Activated gamma-delta T cell (primary cell): ENCODE measurements at places on chromosomes 1 and 21.

GRCh38 chr1:67496329-67496728 is 66.1 kb upstream of the SERBP1 start:
- DNase-seq: no peak

- no peak for DNase-seq
Observed at GRCh38 chr1:16605532-16606505, 7.5 kb downstream of the NBPF1 start.

GRCh38 chr1:46550751-46551231 is 656 bp downstream of the KNCN start:
- no peak for DNase-seq

DNA sequence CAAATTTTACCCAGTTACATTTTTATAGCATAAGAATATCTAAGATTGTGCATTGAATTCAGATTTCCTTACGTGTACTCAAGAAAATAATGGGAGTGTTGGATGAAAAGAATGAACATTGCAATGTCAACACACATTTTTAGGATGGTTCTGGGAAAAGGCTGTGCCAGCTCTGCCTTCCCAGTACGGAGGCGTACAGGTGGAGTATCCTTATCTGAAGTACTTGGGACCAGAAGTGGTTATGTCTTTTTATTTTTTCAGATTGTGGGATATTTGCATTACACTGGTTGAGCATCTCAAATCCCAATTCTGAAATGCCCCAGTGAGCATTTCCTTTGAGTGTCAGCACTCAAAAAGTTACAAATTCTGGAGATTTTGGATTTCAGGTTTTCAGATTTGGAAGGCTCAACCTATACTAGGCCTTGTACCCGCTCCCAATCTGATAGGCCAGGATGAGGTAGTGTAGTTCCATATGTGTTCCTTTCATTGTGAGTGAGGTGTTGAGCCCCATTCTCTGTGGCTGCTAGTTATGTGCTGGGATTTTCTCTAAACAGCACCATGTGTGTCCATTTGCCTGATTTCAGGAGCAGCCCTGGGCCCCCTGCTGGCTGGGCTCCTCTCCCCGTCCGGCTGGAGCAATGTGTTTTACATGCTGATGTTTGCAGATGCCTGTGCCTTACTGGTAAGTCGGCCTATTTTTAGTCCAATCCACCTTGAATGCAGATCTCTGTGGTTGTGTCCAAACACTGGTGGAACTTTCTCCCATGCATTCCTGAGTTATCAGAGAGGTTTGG is 60.8 kb downstream of the SLC37A1 start:
- no peak for DNase-seq

DNA sequence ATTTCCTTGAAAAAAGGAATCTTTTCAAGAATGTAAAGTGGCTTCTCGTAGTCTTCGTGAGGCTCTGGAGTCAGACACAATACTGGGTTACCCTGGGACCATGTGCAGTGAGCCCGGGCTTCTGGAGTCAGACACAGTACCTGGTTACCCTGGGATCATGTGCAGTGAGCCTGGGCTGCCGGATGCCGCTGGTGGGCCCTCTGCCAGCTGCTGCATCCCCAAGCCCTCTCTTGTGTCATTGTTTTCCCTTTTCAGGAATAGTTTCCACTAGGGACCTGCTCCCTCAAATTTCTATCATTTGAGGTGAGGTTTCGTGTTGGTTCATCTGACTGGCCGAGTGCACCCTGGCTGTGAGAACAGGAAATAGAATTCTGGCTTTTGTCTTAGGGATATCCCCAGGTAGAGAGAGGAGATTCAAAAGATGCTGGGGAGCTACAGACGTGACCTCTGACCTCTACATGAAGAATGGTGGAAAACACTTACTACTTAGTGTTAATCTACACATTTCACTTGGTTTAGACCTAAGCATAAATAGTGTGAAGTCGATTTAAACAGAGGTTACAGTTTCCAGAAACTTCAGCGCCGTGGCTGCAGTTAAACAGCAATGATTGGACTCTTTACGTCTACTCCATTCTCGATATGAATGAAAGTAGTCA is 10.6 kb downstream of the ADARB1 start:
- DNase-seq: no peak

DNA sequence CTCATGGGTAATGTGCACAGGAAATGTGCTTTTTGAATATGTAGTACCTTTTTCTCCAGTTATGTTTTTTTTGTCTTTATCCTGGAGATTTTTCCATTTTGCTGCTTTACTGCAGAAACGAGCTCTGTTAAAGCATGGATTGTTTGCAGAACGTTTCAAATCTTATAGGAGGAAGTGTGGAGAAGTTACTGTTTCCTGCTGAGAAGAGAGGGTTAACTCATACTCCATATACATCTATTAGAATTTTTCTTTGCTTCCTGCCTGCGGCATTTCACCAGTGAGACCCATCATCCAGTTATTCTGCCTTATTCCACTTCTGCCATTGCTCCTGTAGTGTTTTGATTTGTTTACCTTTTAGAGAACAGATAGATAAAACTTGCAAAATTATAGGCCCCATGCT is 2.0 kb downstream of the RPRD2 start:
- DNase-seq: no peak

GRCh38 chr1:178011465-178011828 is 41.6 kb upstream of the SEC16B start:
- no peak for DNase-seq

GRCh38 chr1:245831518-245831917 is 675.6 kb downstream of the SMYD3 start:
- no peak for DNase-seq

DNA sequence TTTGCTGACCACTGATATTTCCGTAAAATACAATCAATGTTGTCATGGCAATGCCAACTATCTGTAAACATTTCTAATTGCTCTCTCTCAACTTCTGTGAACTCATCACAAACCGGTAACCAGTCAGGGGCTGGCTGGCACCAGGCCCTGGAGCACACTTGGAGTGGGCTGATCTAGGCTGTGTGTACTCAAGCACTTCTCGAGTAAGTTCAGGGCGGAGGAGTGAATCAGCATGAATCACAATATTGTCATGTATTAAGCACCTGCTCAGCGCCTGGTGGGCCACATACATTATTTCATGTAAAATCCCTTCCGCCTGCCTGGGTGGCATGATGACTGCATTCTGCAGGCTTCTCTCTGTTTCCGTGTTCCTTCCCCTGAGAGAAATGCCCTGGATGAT is 212.4 kb downstream of the FOXD2 start:
- DNase-seq: no peak

- DNase-seq: no peak
Observed at GRCh38 chr1:94490556-94490955, 51.0 kb downstream of the F3 start.

GRCh38 chr1:229653420-229653819 is 27.4 kb downstream of the URB2 start:
- no peak for DNase-seq

DNA sequence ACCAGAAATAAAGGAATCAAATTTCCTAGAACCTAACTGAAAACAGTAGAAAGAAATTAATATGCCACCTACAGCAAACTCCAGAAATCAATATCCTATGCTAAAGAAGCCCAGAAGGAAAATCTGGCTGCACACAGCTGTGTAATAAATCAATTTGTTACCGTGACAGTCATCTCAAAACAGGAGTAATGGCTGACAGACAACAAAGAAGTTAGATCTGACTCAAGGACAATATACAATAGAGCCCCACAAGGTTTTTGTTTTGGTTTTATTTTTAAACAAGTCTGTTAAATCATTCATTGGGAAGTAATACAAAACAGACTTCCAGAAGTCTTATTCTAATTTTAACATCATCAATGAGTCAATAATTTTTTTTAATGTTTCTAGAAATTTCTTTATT is 168.4 kb downstream of the RERE start:
- DNase-seq: no peak

DNA sequence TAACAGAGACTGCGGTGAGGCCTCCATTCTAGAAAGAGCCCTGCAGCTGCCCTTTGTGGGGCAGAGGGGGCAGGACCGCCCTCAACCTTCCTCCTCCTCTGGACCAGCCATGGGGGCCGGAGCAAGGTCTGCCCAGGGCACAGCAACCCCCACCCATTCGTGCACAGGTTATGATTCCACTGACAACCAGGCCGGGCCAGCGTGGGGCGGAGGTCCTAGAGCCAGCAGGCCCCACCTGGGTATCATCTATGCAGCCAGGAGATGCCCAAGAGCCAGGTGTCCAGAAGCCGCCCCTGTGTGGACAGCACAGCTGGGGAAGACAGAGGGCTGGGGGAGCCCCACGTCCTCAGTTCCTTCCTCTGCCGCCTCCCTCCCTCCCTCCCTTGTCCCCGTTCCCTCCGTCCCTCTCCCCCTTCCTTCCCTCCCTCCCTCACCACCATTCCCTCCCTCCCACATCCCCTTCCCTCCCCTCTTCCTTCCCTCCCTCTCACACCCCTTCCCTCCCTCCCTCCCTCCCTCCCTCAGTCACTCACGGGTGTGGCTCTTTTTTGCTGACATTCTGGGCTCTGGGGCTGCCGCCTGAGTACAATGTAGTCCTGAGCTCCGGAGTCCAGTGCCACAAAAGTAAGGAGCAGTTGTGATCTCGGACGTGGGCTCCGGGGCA is 12.3 kb downstream of the RNF223 start:
- no peak for DNase-seq

DNA sequence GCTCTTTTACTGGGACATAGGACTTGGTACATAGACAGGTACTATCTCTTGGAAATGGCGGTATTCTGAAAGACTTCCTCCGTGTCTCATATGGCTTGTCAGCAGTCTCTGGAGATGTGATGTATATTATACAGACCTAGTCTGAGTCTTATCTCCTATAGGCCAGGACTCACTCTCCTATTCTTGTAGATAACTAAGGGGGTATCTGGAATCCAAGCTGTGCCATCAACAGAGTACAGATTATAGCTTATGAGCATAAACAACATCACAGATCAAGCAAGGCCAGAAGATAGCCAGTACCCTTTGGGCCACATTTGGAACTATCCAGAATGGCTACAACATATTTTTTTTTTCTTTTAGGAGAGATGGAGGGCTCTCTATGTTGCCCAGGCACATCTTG is 16.1 kb upstream of the RIMKLA start:
- DNase-seq: no peak

- DNase-seq: no peak
Observed at GRCh38 chr1:100757946-100758345, 38.4 kb downstream of the VCAM1 start.

DNA sequence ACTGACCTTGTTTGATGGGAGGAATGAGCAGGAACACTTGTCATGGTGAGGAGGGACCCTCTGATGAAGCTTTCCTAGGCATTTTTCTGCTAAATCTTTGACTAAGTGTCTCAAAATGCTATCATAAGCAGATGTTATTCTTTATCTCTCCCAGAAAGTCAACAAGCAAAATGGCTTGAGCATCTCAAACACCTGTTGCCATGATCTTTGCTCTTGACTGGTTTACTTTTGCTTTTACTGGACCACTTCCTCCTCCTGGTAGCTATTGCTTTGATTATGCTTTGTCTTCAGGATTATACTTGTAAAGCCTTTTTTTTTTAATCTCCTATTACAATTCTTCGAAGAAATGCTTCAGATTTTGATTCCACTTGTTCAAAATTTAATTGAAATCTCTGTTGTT is 157.4 kb downstream of the GPR52 start:
- DNase-seq: no peak

GRCh38 chr1:156122519-156123355 is 8.2 kb downstream of the LMNA start:
- no peak for DNase-seq

DNA sequence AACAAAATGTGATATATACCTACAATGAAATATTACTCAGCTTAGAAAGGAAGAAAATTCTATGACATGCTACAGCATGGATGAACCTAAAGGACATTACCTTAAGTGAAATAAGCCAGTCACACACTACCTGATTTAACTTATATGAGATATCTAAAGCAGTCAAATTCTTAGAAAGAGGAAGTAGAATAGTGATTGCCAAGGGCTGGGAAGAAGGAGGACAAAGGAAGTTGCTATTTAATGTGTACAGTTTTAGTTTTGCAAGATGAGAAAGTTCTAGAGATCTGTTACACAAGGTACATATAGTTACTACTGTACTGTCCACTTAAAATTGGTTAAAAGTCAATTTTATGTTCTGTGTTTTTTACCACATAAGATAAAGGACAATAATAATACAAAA is 87.5 kb upstream of the KCTD3 start:
- DNase-seq: no peak

DNA sequence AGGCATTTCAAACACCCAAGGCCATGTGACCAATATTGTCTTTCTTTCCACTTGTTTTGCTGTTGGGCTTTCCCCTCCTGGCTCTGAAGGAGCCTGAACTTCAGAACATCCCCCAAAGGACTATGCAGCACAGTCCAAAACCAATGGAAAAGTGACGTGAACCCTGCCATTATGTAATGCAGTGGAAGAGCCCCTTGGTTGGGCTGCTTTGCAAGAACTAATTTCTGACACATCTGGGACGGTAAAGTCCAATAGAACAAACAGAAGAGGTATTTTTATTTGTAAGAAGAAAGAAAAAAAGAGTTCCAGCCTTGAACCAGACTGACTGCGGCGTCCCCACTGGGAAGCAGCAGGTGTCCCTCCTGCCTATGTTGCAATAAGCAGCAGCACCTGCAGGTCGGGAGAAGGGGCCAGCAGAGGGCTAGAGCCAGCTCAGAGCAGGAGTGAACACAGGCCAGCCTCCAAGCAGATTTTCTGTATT is 116.7 kb downstream of the CDC7 start:
- no peak for DNase-seq

- no peak for DNase-seq
Observed at GRCh38 chr1:14538335-14538734, 60.1 kb upstream of the KAZN start.

DNA sequence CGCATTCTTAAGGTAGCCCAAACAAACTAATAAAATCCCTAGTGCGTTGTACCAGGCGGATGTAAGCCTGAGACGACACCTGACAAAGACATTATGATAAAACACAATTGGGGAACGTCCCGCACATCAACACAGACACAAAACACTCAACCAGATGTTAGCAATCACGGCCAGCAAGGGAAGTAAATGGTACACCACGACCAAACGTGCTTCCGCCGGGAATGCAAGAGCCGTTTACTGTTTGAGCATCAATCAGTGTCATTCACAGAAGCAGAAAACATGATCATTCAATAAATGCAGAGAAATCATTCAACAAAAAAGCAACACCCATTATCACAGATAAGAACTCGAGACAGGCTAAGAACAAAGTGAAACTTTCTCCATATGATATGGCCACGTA is 49.4 kb upstream of the COL18A1 start:
- DNase-seq: no peak

- no peak for DNase-seq
Observed at GRCh38 chr21:44778499-44778911, 23.1 kb downstream of the UBE2G2 start.

GRCh38 chr21:32868631-32869454 is 97.3 kb upstream of the PAXBP1 start:
- DNase-seq: no peak

GRCh38 chr1:18852501-18852900 is 7.0 kb downstream of the TAS1R2 start:
- no peak for DNase-seq

- no peak for DNase-seq
Observed at GRCh38 chr1:231918239-231919015, 291.8 kb downstream of the DISC1 start.
